Naive thymus-derived CD4-positive, alpha-beta T cell (primary cell): ENCODE measurements at places on chromosomes 6 and 20. TPM values are rescaled to one million over a fixed set of nuclear protein-coding genes. Genes with fewer than 3 reads are reported as not detected.

GRCh38 chr6:3318821-3319540 is 60.2 kb downstream of the PSMG4 start:
- DNase-seq = no peak
- peaks cover 7% of the 10 kb centered on the region for H3K4me1 ChIP-seq
- H3K4me3 ChIP-seq = no peak overlapping the region
- no peaks in the 10 kb centered on the region for H3K36me3 ChIP-seq
- H3K27ac ChIP-seq = no peak overlapping the region

DNA sequence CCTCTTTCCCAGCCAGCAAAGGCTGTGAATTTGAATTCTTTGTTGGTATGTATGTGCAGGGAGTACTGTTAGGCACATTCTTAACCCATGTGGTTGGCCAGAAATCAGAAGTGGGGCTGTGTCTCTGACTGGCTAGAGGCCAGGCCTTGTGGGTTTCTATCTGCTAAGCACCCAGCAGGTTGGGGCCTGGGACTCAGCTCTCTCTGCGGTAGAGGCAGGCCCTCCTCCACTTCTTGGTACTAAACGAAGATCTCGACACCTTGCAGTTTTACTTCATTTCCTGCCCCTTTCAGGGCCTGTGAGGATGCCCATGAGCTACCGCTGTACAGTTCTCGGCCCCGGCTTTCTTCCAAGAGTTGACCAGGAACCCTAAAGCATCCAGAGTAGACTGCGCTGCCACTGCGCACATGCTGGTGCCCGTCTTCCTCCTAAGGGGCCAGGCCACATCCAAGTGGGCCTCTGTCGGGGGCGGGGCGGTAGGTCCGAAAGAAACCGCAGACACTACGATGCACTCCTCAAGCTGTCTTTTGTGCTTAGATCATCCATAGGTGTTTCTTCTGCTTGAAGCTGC is 51.1 kb downstream of the TCP11 start:
- H3K27ac ChIP-seq = no peak overlapping the region
- H3K27me3 ChIP-seq = no peaks in the 10 kb centered on the region
- H3K4me3 ChIP-seq = no peak overlapping the region
- peaks cover 4% of the 10 kb centered on the region for H3K36me3 ChIP-seq

DNA sequence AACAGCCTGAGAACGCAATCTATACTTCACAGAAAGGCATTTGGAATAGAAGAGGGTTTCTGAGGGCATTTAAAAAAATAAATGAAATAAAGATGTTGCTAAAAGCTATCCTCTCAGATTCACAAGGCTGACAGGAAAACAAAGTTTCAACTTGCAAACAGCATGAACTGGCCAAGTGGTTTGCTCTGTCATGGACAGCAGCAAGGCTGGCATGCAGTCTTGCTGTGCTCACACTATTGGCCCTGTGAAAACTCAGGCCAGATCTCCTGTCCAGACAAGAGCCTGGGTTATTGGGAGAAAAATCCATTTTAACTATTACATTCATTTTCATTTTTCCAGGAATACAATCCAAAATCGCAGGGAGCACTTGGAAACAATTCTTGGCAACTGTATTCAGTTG is 506.2 kb upstream of the SLC35B3 start:
- H3K27ac ChIP-seq = no peak overlapping the region
- H3K27me3 ChIP-seq = no peaks in the 10 kb centered on the region
- no peak for DNase-seq
- no peaks in the 10 kb centered on the region for H3K36me3 ChIP-seq

DNA sequence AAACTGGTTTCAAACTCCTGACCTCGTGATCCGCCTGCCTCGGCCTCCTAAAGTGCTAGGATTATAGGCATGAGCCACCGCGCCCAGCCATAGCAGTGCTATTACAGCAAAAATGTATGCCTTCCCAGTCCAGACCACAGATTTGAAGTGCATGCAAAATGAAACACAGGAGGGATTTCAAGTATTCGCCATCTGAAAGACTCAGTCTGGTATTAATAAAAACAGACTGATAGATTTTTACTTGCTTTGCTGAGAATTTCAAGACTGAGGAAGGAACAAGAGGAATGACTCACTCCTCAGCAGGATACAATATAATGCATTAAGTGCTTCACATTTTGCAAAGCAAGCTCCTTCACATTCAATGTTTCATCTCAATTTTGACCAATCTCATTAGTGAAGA is 134.9 kb downstream of the TMEM200A start:
- no peaks in the 10 kb centered on the region for H3K27me3 ChIP-seq
- no peak overlapping the region for H3K27ac ChIP-seq

- DNase-seq = no peak
- no peaks in the 10 kb centered on the region for H3K36me3 ChIP-seq
- no peaks in the 10 kb centered on the region for H3K27me3 ChIP-seq
- no peak overlapping the region for H3K4me3 ChIP-seq
- no peak overlapping the region for H3K27ac ChIP-seq
Observed at GRCh38 chr6:170176136-170176897, 114.6 kb downstream of the DLL1 start.

ADGB gene
- not detected for total RNA-seq

GRCh38 chr6:81876971-81877370 is 124.5 kb upstream of the TENT5A start:
- no peak overlapping the region for H3K4me3 ChIP-seq
- H3K4me1 ChIP-seq = no peaks in the 10 kb centered on the region
- no peak overlapping the region for H3K27ac ChIP-seq
- H3K36me3 ChIP-seq = no peaks in the 10 kb centered on the region
- DNase-seq = no peak
